Left lobe of liver (tissue), 2 donors: ENCODE measurements at places on chromosomes 5 and 9.

DNA sequence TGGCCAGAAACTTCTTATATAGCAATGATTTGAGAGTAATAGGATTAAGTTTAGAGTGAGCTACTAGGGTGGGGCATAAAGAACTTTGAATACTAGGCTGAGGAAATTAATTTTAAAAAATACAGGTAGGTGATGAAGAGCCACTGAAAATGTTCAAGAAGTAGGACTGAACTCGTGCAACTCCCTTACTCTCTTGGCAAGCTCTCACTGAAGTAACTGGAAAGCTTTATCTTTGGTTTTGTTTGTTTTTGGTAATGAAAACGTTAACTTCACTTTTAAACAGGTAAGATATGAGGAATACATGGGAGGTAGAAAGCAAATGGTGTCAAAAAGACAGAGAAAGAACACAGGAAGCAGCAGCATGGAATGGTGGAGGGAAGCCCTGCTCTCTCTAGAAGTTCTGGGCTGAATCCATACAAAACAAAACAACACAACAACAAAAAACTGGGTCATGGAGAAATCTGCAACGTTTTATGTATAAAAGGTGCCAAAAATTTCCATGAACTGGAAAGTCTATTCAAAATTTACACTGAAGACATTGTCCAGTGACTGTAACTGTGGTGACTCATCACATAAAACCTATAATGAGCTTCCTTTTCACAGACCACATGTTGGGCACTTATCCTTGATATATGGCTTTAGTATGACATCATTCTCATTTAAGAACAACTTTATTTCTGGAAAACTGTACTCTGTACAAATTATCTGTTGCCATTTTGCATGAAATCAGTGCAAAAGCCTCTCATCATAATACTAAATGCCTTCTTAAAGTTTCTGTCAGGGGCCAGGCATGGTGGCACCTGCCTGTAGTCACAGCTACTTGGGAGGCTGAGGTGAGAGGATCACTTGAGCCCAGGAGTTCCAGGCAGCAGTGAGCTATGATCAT lies 91.2 kb upstream of the CHD1 start:
- no peak for DNase-seq

DNA sequence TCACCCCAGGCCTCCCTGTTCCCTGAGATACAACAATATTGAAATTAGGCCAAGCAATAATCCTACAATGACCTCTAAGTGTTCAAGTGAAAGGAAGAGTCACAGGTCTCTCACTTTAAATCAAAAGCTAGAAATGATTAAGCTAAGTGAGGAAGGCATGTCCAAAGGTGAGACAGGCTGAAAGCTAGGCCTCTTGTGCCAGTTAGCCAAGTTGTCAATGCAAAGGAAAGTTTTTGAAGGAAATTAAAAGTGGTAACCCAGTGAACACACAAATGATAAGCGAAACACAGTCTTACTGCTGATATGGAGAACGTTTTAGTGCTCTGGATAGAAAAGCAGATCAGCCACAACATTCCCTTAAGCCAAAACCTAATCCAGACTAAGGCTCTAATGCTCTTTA lies 39.8 kb downstream of the PTAR1 start:
- no peak for DNase-seq

GRCh38 chr9:83204047-83204446 lies 141.1 kb upstream of the RASEF start:
- no peak for DNase-seq

GRCh38 chr5:152990649-152991048 lies 499.8 kb upstream of the GRIA1 start:
- no peak for DNase-seq

DNA sequence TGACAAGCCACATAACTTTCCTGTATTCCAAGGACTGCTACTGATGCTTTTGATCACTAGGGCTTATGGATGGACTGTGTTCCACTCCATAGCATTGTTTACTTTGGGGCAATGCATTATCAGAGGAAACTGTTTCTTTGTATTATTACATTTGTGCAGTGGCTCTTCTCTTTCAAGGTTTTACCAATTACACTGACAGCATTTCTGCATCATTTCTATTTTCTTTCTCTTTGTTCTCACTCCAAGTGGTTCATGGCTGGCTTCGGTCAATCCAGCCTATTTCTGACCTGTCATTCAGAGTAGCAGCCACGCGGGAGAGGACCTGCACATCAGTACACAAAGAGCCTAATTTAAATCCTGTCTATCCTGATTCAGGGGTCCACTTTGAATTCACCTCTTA lies 711.0 kb downstream of the TLE4 start:
- DNase-seq, result no peak

DNA sequence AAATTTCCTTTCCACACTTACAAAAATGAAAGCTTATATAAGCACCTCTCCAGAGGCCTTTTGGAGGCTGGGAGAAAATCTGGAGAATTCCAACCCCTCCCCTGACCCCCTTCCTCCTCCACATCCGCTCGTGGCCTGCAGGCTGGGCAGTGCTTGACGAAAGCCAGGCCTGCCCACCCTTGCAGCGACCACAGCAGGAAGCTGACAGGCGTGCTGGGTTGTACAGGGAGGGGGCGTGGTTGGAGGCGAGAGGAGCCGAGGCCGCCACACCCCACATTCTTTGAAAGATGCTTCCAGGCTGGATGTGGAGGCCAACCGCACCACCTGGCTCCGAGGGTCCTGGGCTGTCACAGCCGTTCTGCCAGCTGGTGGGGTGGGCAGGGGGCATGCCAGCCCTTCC lies 47.8 kb upstream of the IER5L start:
- peak; percentile 55 for DNase-seq
